ENCODE measurements at places on chromosomes 4 and X.

DNA sequence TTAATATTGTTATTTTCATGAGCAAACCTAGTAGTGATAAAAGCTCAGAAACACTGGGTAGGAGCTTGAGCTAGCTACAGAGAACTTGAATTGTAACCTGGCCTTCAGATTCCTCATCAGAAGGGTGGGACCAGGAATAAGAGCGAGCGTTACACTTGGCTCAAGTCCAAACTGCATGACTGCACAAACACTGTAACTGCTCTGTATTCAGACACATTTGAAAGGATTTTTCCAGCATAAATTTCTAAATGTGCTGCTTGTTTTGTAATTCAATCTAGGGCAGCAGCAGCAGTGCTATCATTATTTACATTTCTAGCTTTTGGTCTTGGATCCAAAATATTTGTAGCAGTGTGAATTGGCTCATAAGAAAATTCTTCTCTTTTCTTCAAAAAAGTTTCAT, 133.0 kb upstream of the TMLHE start:
- no peak for DNase-seq

- DNase-seq = no peak
These were observed 191.0 kb downstream of the CCSER1 start for GRCh38 chr4:90318193-90318592.

GRCh38 chrX:71195964-71196649, 26.9 kb upstream of the GJB1 start:
- no peak for DNase-seq

- no peak for DNase-seq
These were observed 74.0 kb downstream of the SEL1L3 start for GRCh38 chr4:25788703-25789238.

DNA sequence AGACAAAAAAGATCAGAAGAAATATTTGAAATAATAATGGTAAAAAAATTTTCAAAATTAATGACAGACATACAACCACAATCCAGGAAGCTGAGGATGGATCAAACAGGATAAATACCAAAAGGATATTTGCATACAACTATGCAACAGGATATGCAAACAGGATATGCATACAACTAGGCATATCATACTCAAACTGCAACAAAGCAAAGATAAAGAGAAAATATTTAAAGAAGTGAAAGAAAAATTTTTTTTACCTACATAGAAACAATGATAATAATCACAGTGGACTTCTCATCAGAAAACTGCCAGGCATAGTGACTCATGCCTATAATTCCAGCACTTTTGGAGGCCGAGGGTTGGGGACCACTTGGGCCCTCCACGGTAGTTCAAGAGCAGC, 11.3 kb upstream of the DHX15 start:
- no peak for DNase-seq

DNA sequence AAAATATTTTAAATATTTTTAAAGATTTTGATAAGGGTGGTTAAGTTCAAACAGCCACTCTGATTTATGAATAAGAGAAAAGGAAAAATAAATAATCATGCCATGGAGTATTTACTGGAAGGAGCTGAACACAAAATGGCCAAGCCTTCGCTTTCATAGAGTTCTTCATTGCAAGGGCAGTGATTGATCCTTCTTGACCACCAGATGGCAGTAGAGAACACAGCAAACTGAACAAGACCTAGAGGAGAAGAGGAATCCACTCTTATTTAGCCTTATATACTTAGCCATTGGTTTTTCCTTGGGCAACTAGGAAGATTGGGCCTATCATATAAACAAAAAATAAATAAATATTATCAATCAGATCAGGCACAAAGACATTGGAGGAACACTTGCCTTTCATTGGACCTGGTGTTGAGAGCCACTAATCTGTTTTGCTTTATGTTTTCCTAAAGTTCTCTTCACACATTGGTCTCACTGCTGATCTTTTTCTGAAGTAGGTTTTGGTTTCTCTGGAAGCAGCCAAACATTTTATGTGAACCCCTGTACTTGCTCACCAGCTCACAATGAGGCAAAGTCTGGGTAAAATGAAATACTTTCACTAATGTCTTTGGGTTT, 58.1 kb upstream of the PARM1 start:
- no peak for DNase-seq
